ENCODE measurements at places on chromosomes 16 and 17. TPM values are rescaled to one million over a fixed set of nuclear protein-coding genes. Genes with fewer than 3 reads are reported as not detected.

DNA sequence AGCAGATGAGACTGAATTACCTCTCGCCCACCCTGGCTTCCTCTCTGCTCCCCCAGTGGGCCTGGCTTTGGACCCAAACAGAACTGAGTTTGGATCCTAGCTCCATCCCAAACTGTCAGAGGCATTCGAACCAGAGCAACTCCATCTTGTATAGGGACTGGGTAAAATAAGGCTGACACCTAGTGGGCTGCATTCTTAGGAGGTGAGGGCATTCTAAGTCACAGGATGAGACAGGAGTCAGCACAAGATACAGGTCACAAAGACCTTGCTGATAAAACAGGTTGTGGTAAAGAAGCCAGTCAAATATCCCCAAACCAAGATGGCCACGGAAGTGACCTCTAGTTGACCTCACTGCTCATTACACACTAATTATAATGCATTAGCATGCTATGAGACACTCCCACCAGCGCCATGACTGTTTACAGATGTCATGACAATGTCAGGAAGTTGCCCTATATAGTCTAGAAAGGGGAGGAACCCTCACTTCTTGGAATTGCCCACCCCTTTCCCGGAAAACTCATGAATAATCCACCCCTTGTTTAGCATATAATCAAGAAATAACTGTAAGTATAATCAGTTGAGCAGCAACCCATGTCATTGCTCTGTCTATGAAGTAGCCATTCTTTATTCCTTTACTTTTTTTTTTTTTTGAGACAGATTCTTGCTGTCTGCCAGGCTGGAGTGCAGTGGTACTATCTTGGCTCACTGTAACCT is 44.4 kb downstream of the LYRM1 start:
- DNase-seq: no peak
- H3K4me1 ChIP-seq: no peaks in the 10 kb centered on the region
- no peak overlapping the region for H3K4me3 ChIP-seq
- no peaks in the 10 kb centered on the region for H3K27me3 ChIP-seq

DNA sequence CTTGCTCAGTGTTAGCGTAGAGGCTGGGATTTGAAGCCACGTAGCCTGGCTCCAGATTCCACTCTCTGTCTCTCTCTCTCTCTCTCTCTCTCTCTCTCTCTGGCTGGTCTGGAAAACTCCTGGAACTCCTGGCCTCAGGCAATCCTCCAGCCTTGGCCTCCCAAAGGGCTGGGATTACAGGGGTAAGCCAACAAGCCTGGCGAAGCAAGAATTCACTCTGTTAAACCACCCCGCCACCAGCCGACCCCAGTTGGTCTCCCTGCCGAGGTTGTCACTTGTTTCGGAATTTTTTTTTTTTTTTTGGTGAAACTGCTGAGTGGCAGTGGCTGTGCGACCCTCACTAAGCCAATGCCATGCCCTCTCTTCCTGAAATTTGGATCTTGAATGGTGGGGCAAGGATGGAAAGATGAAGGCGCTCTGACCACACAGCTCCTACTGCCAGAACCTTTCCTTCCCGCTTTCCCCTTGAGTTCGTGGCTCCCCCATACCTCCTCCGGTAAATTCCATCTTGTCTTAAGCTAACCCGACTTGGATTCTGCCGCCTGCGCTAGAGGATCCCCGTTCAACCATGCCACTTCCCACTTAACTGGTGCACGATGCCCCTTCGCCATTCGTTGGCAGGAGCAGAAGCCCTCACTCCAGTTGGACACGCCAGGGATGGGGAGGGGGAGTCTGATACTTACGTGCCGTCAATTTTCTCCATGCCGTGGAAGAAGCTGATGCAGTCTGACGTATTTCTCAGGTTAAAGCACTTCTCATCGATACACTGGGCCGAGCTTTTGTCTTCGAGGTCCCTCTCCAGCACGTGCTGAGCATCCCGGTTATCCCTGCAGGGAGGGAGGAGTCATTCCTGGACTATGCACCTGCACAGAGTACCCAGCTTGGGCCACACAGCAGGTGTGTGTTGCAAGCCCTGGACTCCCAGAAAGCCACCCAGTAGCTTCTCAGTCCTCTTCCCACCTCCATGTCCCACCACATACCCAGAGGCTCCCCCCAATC is 13.1 kb downstream of the TEKT5 start:
- no peak overlapping the region for H3K4me3 ChIP-seq
- peaks cover 4% of the 10 kb centered on the region for H3K27me3 ChIP-seq
- H3K4me1 ChIP-seq: no peaks in the 10 kb centered on the region

- peaks cover 38% of the 10 kb centered on the region for H3K4me1 ChIP-seq
- no peak overlapping the region for H3K4me3 ChIP-seq
- H3K36me3 ChIP-seq: no peaks in the 10 kb centered on the region
- no peaks in the 10 kb centered on the region for H3K27me3 ChIP-seq
These were observed 90.0 kb downstream of the CFDP1 start for GRCh38 chr16:75343286-75343685.

GRCh38 chr17:80465327-80465974 is 11.0 kb downstream of the NPTX1 start:
- H3K36me3 ChIP-seq: peaks cover 27% of the 10 kb centered on the region
- H3K27ac ChIP-seq: no peak overlapping the region
- H3K4me3 ChIP-seq: no peak overlapping the region
- no peak for DNase-seq
- peaks cover 14% of the 10 kb centered on the region for H3K4me1 ChIP-seq
- no peaks in the 10 kb centered on the region for H3K27me3 ChIP-seq

DNA sequence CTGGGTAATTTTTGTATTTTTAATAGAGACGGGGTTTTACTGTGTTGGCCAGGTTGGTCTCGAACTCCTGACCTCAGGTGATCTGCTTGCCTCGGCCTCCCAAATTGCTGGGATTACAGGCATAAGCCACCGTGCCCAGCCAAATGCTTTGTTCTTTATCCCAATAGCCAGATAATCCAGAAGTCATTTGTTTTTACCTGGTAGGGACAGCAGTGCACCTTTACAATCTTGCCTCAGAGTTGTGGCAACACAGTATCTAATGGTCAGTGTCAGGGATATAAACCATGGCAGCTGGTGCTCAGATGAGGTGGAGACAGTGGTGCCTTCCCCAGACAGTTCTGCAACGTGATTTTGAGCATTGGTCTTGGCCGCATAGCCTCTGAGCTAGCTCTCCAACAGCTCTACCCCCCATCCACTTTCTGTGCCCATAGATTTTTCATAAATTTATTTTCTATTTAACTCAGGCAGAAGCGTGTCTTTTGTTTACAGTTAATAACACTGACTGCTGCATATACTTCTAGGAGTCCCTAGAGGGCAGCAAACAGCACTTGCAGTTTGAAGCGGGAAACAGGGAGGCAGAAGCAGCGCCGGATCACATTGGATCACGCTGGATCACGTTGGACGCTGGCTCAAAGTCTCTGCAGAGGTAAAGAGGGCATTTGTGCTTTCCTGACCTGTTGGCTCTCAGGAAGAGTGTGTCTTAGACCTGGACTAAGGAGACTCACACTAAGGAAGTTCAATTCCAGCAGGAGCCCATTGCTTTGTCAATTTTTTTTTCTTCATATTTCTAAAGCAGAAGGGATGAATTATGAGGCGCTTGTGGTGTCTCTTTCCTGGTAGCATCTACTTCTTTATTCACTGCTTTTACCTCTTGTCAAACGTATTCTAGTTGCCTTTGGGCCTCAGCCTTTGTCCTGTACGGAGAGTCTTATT is 5.1 kb upstream of the GGT6 start:
- no peaks in the 10 kb centered on the region for H3K4me1 ChIP-seq
- H3K4me3 ChIP-seq: no peak overlapping the region
- H3K36me3 ChIP-seq: no peaks in the 10 kb centered on the region
- no peak overlapping the region for H3K27ac ChIP-seq
- H3K27me3 ChIP-seq: no peaks in the 10 kb centered on the region

DNA sequence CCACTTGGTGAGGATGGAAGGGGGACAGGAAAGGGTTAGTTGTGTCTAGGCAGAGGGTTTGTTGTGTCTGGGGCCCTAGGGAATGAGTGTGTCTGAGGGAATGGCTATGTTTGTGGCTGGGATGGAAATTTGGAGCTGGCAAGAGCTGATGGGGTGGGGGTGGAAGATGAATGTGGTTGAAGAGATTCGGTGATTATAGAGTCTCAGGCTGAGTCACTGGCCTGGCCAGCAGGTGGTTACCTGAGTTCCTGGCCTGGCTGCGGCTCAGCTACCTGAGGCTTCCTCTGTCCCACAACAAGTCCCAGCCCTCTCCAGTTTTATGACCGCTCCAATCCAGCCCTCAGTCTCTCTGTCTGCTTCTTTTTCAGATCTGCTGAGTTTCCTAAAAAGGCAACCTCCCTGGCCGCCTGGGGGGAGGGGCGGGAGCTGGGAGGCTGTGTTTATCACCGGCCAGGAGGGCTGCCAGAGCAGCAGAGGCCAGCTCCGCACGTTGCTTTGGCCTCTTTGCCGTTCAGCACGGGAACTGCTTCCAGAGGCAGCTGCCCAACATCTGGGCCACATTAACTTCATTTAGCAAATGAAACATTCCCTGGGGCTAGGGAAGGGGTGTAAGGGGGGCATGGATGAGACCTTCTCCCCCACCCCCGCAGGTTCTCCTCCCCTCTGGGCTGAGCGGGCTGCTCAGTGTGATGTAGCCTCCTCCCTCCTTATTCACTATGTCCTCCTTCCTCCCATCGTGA is 21.8 kb downstream of the ITGB3 start:
- H3K36me3 ChIP-seq: no peaks in the 10 kb centered on the region
- peak; percentile 98 for DNase-seq
- no peak overlapping the region for H3K4me3 ChIP-seq

DNA sequence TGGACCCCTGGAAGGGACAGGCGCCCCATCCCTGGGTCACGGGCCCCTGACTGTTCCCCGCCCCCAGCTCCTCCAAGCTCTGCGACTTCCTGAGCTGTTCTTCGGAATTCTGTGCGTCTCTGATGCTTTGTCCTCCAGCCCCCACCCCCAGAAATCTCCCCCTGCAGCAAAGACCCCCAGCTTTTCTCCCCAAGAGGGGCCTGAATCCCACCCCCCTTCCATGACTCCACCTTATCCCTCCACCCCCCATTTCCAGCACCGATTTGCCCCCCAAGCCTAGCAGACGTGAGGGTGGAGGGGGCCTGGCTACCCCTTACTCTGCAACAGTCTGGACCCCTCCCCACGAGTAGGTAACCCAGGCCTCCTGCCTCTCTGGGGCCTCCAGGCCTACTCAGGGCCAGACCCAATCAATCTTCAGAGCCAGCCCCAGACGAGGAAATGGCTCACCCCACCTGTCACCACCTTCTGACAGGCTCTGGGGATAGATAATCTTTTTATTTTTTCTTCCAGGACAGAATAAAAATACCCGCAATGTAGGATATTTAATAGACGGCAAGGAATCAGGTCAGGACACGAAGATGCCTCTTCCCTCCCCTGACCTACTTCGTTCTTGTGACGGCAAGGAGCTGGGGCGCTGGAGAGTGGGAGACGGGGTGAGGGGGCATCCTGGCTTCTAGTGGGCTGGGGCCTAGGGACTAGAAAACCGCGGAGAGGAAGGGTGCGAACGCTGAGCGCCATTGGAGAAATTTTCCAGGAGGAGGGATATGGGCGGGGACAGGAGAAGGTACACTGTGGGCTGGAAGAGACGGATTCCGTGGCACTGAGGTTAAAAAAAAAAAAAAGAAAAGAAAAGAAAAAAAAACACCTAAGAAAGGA is 744 bp upstream of the PLXDC1 start:
- H3K27ac ChIP-seq: peak overlapping the region; percentile 96
- peaks cover 15% of the 10 kb centered on the region for H3K27me3 ChIP-seq
- peak overlapping the region; percentile 79 for H3K4me3 ChIP-seq
- peak; percentile 76 for DNase-seq
- H3K36me3 ChIP-seq: no peaks in the 10 kb centered on the region

DNA sequence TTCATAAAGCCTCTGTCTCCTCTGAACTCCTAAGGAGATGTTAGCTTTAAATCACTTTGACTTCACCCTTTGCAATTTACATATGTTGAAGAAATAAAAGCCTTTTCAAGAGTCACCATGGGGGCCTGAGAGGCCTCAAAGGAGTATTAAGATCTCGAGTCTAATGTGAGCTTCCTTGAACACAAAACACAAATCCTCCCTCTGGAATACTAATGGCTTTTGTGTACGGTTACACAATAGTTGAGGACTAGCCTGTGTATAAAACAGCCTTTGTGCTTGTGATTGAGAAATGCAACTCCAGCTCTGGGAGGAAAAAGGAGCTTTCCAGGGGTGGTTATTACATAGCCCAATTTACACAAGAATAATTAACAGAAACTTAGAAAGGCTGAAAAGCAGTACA is 1140.2 kb downstream of the CDH11 start:
- no peaks in the 10 kb centered on the region for H3K27me3 ChIP-seq
- no peaks in the 10 kb centered on the region for H3K36me3 ChIP-seq

- H3K4me1 ChIP-seq: no peaks in the 10 kb centered on the region
- no peaks in the 10 kb centered on the region for H3K36me3 ChIP-seq
- no peak overlapping the region for H3K4me3 ChIP-seq
- no peak for DNase-seq
- peak overlapping the region; percentile 84 for H3K27ac ChIP-seq
These were observed 18.9 kb downstream of the ADAM11 start for GRCh38 chr17:44777394-44778348.

DNA sequence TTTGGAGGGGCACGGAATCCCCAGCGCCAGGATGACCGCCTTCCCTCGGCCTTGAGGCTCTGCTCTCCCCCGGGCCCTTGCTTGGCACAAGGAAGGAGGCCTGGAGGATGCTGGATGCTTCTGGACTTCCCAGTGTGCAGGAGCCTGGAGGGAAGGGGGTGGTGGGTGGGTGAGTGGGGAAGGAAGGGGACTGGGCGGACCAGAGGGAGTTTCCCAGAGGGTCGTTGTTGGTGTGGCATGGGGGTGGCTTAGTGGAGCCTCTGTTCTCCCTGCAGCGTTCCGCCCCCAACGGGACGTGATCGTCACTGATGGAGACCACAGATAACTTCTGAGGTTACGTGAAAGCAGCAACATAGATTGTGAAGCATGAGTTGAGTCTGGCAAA is 140.0 kb downstream of the IRF8 start:
- peak; percentile 48 for DNase-seq
- no peak overlapping the region for H3K27ac ChIP-seq
- peaks cover under 1% of the 10 kb centered on the region for H3K27me3 ChIP-seq
- no peaks in the 10 kb centered on the region for H3K4me1 ChIP-seq
- H3K36me3 ChIP-seq: no peaks in the 10 kb centered on the region
- no peak overlapping the region for H3K4me3 ChIP-seq

DNA sequence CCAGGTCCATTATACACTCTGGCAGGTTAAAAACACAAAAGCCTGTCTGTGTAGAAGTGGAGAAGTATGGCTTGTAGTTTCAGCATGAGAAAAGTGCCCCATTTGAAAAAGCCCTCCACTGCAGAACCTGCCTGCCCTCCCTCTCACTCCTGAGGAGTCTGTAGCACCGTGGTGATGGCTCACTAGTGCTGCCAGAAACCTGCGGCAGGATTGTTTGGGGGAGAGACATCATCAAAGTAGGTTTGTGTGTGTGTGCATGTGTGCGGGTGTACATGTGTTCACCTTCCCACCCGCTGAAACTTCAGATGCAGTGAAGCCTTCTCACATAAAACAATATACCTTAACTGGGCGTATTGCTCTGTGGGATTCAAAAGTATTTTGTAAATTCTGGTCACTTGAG is 26.9 kb downstream of the NDEL1 start:
- no peak overlapping the region for H3K27ac ChIP-seq
- no peak overlapping the region for H3K4me3 ChIP-seq
- DNase-seq: no peak
- H3K36me3 ChIP-seq: peaks cover 20% of the 10 kb centered on the region
- no peaks in the 10 kb centered on the region for H3K27me3 ChIP-seq

GRCh38 chr17:38459567-38459966 is 31.3 kb downstream of the ARHGAP23 start:
- DNase-seq: no peak
- peaks cover 36% of the 10 kb centered on the region for H3K36me3 ChIP-seq
- H3K4me3 ChIP-seq: no peak overlapping the region
- peaks cover 44% of the 10 kb centered on the region for H3K4me1 ChIP-seq
- no peaks in the 10 kb centered on the region for H3K27me3 ChIP-seq
- H3K27ac ChIP-seq: no peak overlapping the region

CCDC78 gene
- total RNA-seq: 0.49 TPM

MYH11 gene
- 4,282 TPM for total RNA-seq

CDK10 gene
- total RNA-seq: 32.6 TPM
